Stimulated activated CD4-positive, alpha-beta T cell treated with anti-CD3 and anti-CD28 coated beads, Interleukin-15, amount 100 ng/mL, for 24 hours (primary cell): ENCODE measurements at places on chromosomes 1 and 21.

- DNase-seq, result no peak
Measured at GRCh38 chr1:220983877-220984635, 104.8 kb downstream of the HLX start.

- DNase-seq, result no peak
Measured at GRCh38 chr1:203359010-203359571, 8.2 kb upstream of the FMOD start.

DNA sequence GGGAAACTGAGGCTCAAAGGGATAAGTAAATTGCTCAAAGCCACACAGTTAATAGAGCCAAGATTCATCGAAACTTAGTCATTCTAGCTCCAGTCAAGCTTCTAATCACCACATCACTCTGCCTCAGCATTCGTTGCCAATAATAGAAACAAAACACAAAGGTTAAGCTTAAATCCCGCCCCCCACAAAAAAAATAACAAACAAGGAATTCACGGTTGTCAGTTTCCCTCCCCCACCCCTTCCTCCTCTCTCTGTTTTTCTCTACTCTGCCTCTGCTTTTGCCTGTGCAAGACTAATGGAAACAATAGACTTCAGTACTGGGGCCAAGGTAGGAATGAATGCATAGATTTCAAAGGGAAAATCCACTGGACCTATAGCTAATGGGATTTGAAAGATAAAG, 70.7 kb upstream of the ZNF644 start:
- DNase-seq, result no peak

DNA sequence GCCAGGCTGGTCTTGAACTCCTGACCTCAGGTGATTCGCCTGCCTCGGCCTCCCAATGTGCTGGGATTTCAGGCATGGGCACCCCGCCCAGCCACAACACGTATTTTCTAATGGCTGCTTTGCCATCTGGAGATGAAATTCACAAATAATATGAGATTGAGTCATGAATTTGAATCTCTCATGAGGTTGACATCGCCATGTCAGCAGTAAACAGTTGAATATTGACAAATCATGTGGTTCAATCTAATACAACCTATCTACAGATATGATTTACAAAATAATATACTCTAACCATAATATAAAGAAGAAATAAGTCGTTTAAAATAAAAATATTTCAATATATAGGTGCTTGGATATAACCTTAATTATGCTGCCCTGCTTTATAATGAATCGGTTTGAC, 42.1 kb downstream of the MYOM3 start:
- DNase-seq, result no peak

DNA sequence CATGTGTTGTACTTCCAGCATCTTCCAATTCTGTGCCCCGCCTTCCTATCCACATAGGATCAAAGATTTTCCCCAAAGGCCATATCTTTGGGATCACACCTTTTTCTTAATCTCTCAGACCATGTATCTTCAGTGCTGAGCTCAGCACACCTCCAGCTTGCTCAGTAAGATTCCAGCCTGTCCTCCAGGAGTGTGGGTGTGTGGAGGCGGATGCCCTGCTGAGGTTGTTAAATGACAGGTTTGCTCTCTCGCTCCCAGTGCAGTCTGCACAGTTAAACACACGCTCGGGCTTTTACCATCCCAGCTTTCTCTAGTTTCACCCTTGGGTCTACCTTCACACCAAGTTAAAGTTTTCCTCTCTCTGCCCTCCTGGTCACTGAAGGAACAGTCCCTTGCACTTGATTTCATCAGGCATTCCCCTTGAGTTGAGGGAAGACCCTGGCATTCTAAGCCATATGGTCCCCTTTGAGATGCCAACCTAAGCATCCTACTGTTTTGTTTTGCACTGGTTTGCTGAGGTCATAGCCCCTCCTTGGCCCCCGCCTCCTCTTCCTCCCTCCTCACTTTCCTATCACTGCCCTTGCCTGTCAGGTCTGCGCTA, 13.7 kb downstream of the MYOG start:
- DNase-seq, result no peak

DNA sequence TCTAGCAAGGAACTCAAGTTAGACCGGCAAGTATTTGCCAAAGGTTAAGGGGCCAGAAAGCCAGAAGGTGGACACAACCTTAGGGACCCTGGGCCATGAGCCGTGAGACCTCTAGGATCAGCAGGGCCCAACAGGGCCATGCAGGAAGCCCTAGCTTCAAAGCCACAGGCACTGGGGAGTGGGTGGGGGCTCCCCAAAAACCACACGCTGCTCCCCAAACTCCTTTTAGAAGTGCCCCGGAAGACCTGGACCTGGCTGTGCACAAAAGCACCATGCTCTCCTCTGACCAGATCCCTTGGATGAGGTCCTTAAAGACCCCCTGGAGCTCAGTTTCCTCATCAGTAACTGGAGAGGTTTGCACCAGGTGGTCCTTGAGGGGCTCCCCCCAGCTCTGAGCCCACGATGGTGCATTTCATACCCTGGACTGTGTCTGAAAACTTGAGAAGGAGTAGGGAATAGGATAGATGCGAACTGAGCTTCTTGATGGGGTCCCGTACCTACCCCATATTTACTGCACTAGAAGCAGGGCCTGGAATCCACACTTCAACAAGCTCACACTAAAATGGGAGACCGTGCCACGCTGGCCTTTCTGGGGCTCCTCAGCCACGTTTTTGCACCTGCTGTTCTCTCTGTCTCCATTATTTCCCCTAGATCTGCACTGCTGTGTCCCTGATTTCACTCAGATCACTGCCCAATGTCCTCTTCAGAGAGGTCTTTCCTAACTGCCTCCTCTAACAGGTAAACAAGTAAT, 40.6 kb upstream of the LBR start:
- peak; percentile 51 for DNase-seq

DNA sequence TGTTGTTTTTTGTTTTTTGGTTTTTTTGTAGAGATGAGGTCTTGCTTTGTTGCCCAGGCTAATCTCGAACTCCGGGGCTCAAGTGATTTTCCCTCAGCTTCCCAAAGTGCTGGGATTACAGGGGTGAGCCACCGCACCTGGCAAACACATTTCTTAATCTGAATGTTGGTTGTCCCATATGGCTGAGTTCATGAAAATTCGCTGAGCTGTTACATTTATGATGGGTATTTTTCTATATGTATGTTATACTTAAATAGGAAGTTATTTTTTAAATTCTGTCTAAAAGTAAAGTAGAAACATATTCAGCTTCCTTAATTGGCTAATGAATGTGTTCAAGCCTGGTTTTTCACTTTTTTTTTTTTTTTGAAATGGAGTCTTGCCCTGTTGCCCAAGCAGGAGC, 75.1 kb downstream of the ASH1L start:
- DNase-seq, result no peak

GRCh38 chr1:183922197-183922596, 115.3 kb downstream of the COLGALT2 start:
- no peak for DNase-seq

- no peak for DNase-seq
Measured at GRCh38 chr1:157237522-157237921, 99.3 kb upstream of the ETV3 start.

DNA sequence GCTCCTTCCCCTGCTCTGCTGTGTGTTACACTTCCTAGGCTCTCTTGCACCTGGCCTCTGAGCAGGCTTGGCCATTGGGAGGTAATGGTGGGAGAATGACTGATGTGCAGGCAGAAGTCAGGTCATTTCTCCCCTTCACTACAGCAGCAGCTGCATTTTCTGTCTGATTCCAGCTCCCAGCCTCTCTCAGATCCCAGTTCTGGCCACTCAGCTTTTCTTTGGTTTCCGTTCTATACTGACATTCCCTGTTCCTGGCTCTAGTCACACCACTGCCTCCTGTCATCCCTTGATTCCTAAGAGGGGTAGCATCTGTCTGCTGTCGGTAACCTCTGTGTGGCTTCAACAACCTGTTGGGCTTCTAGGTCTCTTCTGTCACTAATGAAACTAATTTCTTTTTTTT, 127.7 kb upstream of the HOOK1 start:
- DNase-seq, result no peak

GRCh38 chr1:193766329-193766728, 579.9 kb upstream of the B3GALT2 start:
- DNase-seq, result no peak

GRCh38 chr21:15557925-15558324, 171.9 kb upstream of the USP25 start:
- DNase-seq, result no peak

GRCh38 chr1:226485192-226485591, 63.4 kb upstream of the STUM start:
- no peak for DNase-seq

DNA sequence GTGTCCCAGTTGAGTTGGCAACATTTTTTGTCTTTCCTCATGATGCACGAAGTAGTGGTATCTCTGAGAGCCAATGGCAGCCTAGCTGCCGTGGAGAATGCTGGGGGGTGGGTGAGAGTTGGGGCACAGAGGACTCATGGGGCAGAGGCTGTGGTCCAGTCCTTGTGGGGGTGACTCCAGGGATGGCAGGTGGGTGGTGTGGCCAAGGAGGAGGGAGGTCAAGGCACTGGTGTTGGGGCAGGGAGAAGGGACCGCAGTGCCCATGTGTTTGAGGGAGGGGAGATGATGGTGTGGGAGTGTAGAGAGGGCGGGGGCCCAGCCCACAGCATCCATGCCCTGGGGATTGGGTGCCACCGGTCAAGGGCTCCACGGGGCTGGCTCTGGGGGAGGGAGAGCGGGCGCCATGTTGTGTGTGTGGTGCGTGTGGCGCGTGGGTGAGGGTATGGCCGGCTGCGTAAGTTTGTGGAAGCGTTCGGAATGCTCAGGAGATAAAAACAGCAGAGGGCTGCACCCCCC, 63.5 kb downstream of the PRKCZ start:
- no peak for DNase-seq

DNA sequence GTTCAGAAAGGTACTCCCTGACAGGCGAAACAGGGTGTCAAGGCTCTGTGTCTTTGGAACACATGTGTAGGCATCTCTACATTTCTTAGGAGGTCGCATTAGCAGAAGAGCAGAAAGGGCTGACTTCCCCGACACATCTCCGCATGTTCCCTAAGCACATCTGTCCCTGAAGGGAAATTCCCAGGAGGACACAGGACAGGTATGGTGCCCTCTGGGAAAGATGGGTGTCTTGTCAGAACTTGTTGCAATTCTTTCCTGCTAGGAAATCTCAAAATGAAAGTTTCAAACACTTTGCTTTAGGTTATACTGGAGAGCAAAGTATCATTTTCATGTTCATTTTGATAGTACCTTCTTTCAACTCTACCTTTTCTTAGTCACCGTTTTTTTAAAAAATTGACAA, 2.0 kb downstream of the DSCAM start:
- no peak for DNase-seq

DNA sequence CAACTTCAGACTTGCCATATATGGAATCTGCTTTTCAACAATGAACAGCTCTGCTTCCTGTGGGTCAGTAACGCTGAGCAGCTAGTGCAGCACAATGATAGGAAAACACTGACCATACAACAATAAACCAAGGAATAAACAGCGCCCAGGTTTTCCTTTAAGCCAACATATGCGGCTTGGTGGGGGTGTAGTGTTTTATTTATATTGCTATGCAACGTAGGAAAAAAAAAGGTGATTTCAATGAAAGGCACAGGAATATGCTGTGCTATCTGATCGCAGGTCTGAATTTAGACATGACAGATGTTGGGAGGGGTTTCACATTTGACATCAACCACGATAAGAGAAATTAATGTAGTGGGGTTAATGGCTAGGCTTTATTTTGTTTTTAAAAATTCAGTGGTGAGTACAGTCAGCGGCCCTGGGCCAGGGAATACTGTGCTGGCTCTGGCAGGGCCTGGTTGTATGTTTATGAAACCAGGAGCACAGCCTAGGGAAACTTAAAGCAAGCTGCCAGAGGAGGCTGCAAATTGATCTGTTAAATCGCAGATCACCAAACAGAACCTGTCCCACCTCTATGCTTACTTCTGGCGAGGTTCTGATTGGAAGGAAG, 4.3 kb downstream of the TSPAN2 start:
- no peak for DNase-seq

DNA sequence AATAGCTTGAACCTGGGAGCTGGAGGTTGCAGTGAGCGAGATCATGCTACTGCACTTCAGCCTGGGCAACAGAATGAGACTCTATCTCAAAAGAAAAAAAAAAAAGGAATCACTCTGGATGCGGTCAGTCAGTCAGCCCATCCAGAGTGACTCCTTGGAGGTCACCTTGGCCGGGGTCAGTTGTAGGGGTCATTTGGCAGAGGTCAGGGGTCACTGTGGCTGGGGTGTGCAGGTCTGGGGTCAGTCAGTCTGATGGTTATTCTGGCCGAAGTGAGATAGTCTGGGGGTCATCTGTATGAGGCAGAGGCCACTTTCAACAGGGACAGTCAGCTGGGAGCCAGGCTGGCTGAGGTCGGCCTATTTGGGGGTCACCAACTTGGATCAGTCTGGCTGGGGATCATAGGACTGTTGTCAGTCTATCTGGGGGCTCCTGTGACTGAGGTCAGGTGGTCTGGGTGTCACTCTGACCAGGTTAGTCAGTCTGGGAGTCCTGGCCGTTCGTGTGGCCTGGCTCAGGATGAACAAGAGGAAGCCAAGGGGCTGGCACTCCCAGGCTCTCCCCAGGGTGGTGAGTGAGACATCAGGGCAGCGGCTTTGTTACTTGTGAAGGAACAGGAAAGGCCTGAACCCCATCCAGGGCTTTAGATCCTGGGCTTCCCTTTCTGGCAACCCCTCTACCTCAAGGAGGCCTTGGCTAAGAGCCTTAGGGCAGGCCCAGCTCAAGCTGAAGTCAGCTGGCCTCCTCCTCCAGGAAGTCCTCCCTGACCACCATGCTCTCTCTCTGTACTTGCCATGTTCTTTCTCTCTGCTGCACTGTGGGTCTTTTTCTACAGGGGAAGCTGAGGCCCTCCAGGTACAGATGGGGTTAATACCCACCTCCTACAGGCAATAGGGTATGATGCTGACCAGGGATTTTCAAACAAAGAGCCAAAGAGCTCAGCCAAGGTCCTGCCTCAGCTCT, 15.1 kb downstream of the PTPRU start:
- DNase-seq, result no peak

- no peak for DNase-seq
Measured at GRCh38 chr1:115491298-115492018, 150.3 kb upstream of the VANGL1 start.

DNA sequence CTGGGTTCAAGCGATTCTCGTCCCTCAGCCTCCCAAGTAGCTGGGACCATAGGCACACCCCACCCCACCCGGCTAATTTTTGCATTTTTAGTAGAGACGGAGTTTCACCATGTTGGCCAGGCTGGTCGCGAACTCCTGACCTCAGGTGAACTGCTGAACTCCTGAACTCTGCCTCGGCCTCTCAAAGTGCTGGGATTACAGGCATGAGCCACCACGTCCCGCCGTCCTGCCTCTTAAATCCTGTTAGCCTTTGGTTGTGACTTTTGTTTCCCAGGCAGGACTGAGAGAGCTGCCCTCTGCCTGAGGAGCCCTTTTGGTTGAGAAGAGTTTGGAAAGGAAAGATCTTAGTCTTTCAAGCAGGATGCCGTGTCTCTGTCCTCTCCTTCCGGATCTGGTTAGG, 59.3 kb upstream of the C1orf174 start:
- DNase-seq, result no peak
